Naive B cell (primary cell): ENCODE measurements at places on chromosomes 6 and 20. TPM values are rescaled to one million over a fixed set of nuclear protein-coding genes. Genes with fewer than 3 reads are reported as not detected.

BPI gene
- polyA plus RNA-seq: not detected

CNR1 gene
- 0.71 TPM for polyA plus RNA-seq

VEGFA gene
- polyA plus RNA-seq: not detected

PDYN gene
- not detected for polyA plus RNA-seq

TPD52L2 gene
- 105 TPM for polyA plus RNA-seq
